ENCODE measurements at places on chromosomes 5 and 9.

DNA sequence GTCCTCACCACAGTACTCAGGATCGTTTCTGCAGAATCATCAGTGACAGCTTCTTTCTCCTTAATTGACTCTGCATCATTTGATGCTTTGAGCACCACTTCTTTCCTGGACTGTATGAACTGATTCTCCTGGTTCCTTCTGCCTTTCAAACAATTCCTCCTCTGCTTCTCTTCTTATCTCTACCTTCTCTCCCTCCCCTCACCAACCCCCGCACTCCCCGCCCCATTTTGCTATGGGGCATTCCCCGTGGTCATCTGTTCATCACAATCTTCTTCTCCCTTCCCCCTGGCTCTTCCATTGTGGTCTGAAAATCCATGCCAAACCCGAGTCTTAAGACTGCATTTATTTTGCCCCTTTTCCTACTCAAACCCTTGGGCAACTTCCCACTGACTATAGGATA is 57.9 kb downstream of the FAM78A start:
- DNase-seq: no peak

GRCh38 chr5:136309932-136310598 is 55.3 kb downstream of the TRPC7 start:
- no peak for DNase-seq

DNA sequence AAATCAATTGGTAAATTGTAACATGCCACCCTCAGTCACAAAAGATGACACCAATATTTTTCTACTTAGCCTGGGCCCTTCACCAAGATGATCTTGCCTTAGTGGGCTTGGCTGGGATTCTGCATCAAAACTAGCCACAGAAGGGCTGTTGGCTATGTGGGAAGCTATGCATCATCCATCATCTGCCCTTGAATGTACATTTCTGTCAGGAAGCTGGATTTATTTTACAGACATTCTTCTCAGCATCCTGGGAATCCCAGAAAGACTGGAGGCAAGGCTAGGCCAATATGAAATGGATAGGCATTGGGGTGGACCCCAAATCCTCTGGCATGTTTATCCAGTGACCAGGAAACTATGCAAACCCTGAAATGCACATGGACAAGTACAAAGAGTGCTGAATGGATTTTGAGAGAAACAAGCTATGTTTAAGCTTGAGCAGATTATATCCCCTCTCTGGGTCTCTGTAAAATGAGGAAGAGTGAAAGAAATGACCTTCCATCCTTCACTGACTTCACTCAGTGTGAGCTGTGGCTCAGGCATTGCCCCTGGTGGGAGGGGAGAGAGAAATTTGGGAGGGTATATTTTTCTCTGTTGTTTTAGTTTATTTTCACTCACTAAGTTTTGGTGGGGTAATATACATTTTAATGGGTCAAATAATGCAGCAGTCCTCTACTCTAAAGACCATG is 283.6 kb downstream of the EBF1 start:
- no peak for DNase-seq

GRCh38 chr5:51326844-51327243 is 56.4 kb upstream of the ISL1 start:
- no peak for DNase-seq

DNA sequence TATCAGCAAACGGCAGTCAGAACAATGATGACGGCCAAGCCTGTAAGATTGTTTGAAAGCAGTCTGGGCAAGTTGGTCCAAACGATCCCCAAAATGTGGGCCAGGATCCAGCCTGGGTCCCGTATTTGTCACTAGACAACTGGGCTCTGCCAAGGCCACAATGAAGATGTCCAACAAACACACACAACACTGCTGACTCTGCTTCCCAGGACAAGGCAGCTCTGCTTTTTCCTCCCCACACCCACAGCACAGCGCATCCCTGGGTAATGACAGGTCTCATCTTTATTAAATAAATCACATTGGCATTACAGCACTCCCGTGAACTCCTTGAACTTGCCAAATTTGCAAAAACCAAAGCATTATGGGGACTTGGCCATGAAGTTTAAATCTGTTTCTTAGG is 424.1 kb upstream of the ACTBL2 start:
- DNase-seq: no peak

- DNase-seq: no peak
These were observed 63.3 kb upstream of the RUSC2 start for GRCh38 chr9:35426627-35427026.

GRCh38 chr5:119054101-119054500 is 16.8 kb upstream of the DMXL1 start:
- no peak for DNase-seq

DNA sequence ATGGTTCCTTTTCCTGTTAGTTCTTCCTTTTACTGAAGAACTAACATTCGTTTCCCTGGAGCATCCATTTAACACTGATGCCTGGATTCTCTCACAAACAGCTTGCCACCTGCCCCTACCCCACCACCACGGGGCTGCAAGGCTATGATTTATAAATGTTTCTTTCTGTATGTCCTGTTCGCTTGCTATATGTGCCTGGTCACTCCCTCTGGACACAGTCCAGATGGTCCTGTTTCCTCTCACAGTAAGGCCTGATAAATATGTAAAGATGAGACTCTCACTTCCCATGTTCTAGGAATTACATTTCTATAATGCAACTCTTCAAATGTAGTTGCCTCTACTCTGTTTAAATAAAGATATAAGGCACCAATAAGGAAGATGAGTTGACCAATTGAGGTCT is 146.4 kb upstream of the SHB start:
- DNase-seq: no peak

DNA sequence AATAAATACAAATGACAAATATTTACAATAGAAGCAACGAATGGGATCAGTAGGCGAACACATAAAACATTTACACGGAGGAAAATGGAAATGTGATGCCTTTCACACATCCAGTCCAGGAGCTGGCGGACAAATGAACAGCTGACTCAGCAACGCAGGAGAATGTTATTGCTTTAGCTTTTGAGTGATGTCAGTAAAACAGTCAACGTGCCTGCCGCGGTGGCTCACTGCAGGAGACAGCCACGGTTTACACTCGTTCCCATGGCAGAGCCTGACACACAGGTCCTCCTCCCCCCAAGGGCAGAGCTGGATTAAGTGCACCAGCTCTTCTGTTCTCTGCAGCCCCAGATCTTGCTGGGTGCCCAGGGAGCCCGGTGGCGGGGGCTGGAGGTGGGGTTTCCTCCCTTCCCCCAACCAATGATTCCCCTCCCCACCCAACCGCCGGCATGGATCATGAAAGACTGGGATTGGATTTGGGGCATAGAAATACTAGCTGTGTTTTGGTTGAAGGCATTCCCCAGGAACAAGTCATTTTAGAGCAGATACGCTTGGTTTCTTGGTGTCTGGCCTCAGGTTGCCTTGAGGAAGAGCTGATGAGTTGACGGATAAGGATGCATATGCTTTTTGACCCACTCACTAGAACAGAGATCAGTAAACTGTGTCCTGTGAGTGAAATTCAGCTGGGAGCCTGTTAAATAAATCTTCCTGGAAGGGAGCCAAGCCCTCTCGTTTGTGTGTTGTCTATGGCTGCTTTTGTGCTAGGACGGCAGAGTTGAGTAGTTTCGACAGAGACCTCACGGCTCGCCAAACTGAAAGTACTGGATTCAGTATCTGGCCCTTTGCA is 12.5 kb downstream of the STC2 start:
- peak; percentile 4 for DNase-seq

GRCh38 chr9:35521708-35522107 is 31.8 kb downstream of the RUSC2 start:
- no peak for DNase-seq

- DNase-seq: no peak
These were observed 276.9 kb upstream of the DAP start for GRCh38 chr5:11037941-11038340.

- no peak for DNase-seq
These were observed 90.1 kb upstream of the FAM169A start for GRCh38 chr5:74956278-74956677.

DNA sequence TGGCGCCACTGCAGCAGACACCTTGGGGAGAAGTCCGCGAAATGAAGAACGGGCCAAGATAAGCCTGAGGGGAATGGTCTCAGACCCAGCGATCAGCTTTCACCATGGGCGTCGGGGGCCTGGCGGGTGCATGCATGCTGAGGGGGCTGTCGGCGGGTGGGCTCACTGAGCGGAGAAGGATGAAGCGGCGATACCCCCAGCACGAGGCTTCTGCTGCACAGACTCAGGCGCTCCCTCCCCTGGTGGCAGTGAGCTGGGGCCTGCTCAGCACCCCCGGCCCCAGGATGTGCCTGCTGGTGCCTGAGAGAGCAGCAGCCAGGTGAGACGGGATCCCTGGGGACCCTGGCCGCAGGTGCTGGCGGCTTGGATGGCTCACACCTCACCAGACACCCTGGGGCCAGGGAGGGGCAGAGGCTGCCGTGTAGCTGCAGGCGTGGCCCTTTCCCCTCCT is 31.2 kb downstream of the CEP72 start:
- DNase-seq: no peak

DNA sequence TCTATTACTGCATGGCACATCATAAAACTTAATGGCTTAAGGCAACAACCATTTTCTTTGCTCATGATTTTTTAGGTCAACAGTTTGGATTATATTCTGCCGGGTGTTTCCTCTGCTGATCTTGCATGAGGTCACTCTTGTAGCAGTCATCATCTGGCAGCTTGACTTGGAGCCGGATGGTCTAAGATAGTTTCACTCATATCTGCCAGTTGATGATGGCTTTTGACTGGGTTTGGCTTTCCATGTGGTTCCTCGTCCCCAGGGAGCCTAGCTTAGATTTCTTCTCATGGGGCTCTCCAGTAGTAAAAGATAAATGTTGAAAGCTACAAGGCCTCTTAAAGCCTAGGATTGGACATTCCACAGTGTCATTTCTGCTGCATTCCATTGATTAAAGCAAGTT is 27.4 kb downstream of the LNPEP start:
- DNase-seq: no peak

DNA sequence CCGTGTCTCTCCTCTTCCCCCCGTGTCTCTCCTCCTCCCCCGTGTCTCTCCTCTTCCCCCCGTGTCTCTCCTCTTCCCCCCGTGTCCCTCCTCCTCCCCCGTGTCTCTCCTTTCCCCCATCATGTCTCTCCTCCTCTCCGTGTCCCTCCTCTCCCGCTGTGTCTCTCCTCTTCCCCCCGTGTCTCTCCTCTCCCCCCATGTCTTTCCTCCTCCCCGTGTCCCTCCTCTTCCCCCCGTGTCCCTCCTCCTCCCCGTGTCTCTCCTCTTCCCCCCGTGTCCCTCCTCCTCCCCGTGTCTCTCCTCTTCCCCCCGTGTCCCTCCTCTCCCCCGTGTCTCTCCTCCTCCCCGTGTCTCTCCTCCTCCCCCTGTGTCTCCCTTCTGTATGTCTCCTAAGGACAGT is 12.8 kb upstream of the RNU6ATAC start:
- DNase-seq: no peak

GRCh38 chr5:80246001-80246758 is 9.7 kb downstream of the SERINC5 start:
- no peak for DNase-seq

DNA sequence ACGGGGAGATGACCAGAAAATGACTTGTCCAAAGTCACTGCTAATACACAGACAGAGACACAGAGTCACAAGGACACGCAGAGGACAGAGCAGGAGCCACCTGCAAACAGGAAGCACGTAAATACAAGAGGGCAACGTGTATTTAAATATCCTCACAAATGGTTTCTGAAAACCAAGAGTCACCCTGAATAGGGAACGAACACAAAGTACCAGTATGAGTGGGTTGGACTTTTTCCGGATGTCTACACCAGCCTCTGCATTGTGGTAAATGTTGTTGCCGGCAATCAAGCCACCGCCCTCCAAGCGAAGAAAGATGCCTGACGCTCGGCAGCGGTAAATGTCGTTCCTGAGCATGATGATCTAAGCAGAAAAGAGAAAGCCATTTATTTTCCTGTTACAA is 44.5 kb downstream of the FBXO10 start:
- DNase-seq: no peak

DNA sequence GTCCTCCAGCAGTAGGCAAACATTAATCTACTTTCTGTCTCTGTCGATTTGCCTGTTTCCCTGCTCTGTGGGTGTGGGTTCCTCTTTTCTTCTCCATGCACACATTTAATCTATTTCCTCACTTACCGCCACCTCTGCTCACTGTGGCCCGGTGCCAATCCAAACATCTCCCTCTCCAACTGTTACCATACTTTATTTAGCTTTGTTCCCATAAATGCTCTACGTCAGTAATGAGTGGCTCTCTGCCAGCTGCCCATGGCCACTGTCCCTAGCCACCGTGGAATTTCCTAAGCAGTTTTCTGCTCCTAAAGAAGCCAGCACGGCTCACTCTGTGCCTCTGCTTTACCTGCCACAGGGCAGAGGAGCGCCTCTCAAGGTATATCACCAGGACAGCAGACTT is 19.5 kb upstream of the GOLPH3 start:
- peak; percentile 89 for DNase-seq

- no peak for DNase-seq
These were observed 462.1 kb upstream of the GRAMD2B start for GRCh38 chr5:125961150-125961549.

DNA sequence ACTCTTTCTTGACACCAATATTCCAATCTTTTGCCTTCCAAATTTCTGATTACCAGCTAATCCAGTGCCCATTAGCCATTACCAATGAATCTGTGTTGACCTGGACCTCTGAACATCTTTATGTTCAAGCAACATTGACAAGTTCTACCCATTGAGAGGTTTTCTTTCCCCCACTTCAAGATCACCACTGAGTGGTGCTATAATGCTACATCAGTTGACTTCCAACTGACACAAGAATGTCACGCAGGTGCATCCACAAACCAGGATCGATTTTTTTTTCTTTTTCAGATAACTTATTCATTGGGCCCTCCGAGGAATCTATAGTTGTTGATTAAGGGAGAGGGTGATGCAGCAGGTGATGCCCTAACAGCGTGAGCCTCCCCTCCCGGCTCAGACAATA is 102.6 kb downstream of the SLC1A3 start:
- DNase-seq: no peak

GRCh38 chr5:41270423-41271251 is 57.3 kb upstream of the C6 start:
- peak; percentile 25 for DNase-seq

DNA sequence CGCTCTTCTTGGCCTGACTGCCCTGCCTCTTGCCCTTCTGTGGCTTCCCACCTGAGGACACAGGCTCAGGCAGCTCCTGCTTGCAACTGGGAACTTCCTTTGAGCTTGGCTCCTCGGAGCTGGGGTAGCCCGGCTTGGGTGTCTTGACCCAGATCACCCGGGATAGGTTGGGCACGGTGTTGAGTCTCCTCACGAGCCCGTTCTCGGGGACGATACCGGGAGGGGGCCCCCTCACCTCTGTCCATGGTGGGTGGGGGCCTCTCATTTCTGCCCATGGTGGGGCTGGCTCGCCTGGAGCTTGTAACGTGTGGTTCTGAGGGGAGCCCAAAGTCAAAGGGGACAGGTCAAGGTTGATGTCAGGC is 7.8 kb upstream of the DDX41 start:
- no peak for DNase-seq

GRCh38 chr9:78677326-78677725 is 380.4 kb downstream of the PSAT1 start:
- DNase-seq: no peak

GRCh38 chr9:6014670-6015270 is 654 bp downstream of the RANBP6 start:
- DNase-seq: no peak

Data from NCI-H1694 treated with DMSO at 0.1 percent for 48 hours (cell line).